ENCODE measurements at places on chromosomes 5 and 9. TPM values are rescaled to one million over a fixed set of nuclear protein-coding genes. Genes with fewer than 3 reads are reported as not detected.

ADRA1B gene
- total RNA-seq = not detected

PCDHA9 gene
- not detected for total RNA-seq

IL31RA gene
- total RNA-seq = 0.80 TPM

RUFY1 gene
- 37.0 TPM for total RNA-seq

CNTFR gene
- not detected for total RNA-seq

SEMA5A gene
- total RNA-seq = 0.12 TPM

FOXD4L3 gene
- not detected for total RNA-seq

ZBTB6 gene
- 12.1 TPM for total RNA-seq

DNA sequence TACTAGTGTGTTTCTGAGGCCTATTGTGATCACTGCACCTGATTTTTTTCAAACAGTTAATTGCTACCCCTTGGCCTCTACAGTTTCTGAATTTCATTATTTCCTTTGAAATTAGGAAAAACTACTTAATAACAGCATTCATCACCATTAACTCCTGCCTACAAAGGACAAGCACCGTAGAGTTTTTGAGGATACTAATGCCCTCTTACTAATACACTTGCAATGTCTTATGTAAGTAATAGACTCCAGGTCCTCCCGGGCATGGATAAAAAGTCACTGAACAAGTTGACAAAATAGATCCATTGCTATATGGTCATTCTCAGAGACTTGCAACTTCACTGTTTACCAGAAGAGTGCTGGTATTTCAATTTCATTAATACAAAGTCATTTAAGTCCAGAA lies 1172.5 kb downstream of the CDH12 start:
- no peak for DNase-seq

- DNase-seq = no peak
Measured at GRCh38 chr9:103798620-103799019, 295.5 kb upstream of the SMC2 start.

GRCh38 chr5:98433022-98433421 lies 340.4 kb upstream of the RGMB start:
- DNase-seq = no peak

GRCh38 chr9:105191508-105192121 lies 52.8 kb upstream of the SLC44A1 start:
- DNase-seq = no peak

- DNase-seq = no peak
Measured at GRCh38 chr9:109017061-109017460, 3.8 kb upstream of the CTNNAL1 start.

DNA sequence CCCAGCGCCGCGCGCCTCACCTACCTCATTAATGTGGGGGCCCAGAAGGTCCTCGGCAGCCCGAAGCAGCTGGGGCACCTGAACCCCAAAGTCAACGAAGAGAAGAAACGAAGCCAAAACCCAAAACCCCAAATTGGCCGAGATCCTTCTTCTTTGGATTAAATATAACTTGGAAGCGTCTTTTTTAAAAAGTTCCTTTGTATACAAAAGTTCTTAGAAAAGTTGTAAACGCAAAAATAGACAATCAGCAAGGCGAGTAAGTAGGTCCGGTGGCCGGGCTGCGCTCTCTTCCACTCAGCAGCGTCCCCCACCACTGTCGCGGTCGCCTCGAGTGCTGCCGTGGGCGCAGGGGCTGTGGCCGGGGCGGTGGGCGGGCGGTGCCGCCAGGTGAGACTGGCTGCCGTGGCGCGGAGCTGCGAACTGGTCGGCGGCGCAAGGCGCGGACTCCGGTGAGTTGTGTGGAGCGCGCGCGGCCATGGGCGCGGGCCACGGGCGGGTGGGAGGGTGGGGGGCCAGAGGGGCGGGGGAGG lies 360 bp downstream of the KLF4 start:
- DNase-seq = no peak

DNA sequence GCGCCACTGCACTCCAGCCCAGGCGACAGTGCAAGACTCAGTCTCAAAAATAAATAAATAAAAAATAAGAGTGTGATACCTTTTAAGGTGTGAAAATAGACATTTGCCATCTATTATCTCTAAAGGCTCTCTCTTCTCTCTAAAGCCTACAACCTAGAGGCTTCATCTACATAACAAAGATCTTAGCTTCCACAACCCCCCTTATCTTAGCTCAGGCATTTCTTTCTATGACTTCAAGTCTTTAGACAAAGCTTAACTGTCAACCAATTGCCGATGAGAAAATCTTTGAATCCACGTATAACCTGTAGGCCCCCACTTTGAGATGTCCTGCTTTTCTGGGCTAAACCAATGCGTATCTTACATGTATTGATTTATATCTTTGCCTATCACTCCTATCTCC lies 64.9 kb upstream of the ADAMTS19 start:
- DNase-seq = no peak

DNA sequence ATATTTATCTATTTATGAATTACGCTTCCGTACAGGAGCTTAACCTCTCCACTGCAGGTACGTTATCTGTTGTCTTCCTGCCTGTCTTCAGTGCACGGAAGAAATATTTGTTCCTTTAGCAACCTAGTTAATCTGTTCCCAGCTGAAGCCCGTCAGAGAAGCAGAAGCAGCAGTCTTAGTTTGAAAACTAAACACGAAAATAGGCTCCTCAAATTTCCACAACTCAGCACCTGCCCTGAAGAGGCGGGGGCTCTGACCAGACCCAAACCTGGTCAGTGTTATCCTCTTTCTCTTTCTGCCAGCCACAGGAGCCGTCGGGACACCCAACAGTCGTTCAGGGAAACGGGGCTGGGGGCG lies 462 bp downstream of the NUDCD2 start:
- DNase-seq = no peak

- no peak for DNase-seq
Measured at GRCh38 chr9:131943351-131943841, 136.3 kb downstream of the MED27 start.

GRCh38 chr9:135811801-135812200 lies 95.5 kb downstream of the CAMSAP1 start:
- DNase-seq = no peak

- no peak for DNase-seq
Measured at GRCh38 chr9:19527663-19528062, 118.9 kb downstream of the ACER2 start.

DNA sequence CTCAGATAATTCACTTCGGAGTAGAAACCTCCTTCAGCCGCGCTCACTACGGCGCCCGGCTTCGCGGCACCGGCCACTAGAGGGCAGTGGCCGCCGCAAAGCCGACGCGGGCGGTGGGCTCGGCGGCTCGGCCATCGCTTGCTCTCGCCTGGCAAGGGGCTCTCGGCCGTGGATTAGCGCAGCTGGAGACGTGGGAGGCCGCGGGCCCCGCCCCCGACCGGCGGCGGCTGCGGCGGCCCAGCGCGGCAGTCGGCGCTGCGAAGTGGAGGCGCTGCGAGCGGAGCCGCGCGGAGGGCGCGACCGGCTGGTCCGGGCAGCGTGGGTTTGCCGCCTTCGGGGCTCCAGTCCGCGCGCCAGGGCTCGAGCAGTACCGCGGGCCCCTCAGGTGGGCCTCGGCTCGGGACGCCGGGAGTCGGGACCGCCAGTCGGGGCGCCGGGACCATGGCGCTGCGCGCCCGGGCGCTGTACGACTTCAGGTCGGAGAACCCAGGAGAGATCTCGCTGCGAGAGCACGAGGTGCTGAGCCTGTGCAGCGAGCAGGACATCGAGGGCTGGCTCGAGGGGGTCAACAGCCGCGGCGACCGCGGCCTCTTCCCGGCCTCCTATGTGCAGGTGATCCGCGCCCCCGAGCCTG lies at the start of gene SNX18:
Gene SNX18, plus strand, starts transcription at position 248 of the 634 bp plus-strand sequence. Its CDS starts 194 bp downstream, at position 442.
- DNase-seq = peak; percentile 90

DNA sequence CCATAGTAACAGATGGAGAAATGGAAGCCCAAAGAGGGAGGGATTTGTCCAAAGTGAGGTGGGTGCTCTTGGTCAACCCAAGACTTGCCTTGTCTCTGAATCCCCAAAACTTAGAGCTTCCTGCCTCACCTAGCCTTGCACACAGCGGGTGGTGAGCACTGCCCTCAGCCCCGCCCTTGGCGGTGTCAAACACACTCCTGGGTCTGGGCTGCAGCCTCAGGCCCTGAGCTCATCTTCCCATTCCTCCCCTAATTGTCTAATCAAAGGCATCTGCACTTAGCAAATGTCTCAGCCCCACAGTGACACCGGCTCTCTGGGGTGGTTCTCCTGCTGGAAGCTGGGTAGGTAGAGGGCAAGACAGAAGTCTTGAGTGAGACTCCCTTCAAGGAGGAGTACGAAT lies 20.9 kb downstream of the FABP6 start:
- no peak for DNase-seq
